ENCODE measurements at places on chromosomes 11 and 22. TPM values are rescaled to one million over a fixed set of nuclear protein-coding genes. Genes with fewer than 3 reads are reported as not detected.

DNAJB7 gene
- not detected for total RNA-seq

GALNT18 gene
- total RNA-seq: 1.5 TPM

OR5A1 gene
- total RNA-seq: not detected

SMIM35 gene
- not detected for total RNA-seq

WNT7B gene
- under 0.01 TPM for total RNA-seq

CATSPERZ gene
- not detected for total RNA-seq

DGCR6 gene
- 1.4 TPM for total RNA-seq

OR8A1 gene
- total RNA-seq: not detected

RASD2 gene
- under 0.01 TPM for total RNA-seq

GRAMD1B gene
- total RNA-seq: 0.94 TPM

TPST2 gene
- 19.1 TPM for total RNA-seq
